ENCODE measurements at places on chromosomes 7 and 10. TPM values are rescaled to one million over a fixed set of nuclear protein-coding genes. Genes with fewer than 3 reads are reported as not detected.
A peak's percentile ranks its signal among the peaks of the same experiment; 100 is the strongest.

DNA sequence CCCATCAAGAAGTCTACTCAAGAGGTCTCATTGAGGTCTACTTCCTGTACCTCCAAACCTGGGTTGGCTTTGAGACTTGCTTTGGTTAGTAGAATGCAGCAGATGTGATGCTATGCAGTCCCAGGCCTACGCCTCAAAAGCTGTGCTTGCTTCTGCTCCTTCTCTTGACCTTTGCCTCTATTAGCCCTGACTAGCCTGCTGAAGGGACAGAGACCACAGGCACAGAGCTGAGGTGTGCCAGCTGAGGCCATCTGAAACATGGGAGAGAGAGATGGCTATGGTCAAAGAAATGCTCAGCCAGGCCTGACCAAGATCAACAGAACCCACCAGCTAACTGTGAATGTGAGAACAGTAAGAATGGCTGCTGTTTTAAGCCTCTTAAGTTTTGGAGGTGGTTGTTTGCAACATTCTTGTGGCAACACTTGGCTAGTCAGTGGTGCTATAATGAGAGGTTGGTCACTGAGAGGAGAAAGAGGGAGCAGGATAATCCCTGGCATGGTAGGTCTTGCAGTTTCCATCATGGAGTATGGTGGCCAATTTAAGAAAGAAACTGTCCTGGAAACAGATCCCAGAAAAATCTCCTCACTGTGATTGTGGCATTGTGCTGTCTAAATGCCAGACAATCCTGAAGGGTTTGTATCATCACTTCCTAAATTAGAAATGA, 176.1 kb upstream of the PHYHIPL start:
- DNase-seq, result peak; percentile 72

- no peak for DNase-seq
Measured at GRCh38 chr10:78397786-78398185, 364.1 kb downstream of the RPS24 start.

EIF5AL1 gene
- total RNA-seq, result 0.48 TPM

GRCh38 chr7:98969386-98969785, 91.1 kb downstream of the TRRAP start:
- DNase-seq, result no peak

SFXN2 gene
- 25.5 TPM for total RNA-seq

OR9A2 gene
- not detected for total RNA-seq

DNA sequence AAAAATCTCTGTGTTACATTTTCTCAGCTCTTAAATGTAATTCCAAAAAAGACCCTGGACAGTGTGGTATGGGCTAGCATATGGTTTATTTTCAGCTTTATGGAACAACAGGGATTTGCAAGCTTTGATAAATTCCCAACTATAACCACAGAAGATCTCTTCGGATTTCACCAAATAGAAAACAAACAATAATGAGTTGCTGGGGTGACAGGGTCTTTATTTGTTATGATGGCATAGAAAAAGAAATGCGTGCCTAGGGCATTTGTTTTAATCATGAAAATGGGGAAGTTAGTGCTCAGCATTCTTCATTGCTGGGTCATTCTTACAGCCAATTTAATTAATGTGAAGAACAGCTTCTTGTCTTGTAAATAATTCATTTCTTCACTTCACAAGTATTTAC, 139.0 kb downstream of the LRRN3 start:
- DNase-seq, result no peak

- no peak for DNase-seq
Measured at GRCh38 chr7:27030393-27031050, 65.3 kb downstream of the HOXA1 start.

GPR158 gene
- total RNA-seq, result not detected

DNA sequence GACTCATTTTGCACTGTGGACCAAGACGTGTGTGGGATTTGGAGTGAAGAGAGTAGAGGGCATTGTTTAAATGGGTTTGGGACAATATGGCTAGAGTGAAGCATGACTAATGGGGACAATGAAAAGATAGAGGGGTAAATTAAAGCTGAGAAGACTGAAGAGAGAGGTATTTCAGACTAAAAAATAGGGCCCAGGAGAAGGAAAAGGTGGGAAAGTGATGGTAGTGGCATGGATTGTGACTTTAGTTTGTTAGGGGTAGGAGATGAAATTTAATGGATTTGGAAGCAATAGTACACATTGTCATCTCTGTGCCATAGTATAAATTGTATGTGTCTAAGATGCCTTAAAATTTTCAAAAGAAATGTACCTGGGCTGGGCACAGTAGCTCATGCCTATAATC, 18.2 kb downstream of the CDK1 start:
- DNase-seq, result no peak

SPDYE6 gene
- total RNA-seq, result not detected

Data from left lobe of liver (tissue), 2 donors.